ENCODE measurements at places on chromosomes 6 and 20. TPM values are rescaled to one million over a fixed set of nuclear protein-coding genes. Genes with fewer than 3 reads are reported as not detected.

Gene TRIM10
- not detected for total RNA-seq

Gene ERVFRD-1
- total RNA-seq, result not detected

Gene ETV7
- not detected for total RNA-seq

Gene SLC2A10
- 30.2 TPM for total RNA-seq

Gene UNC93A
- not detected for total RNA-seq

Gene GINS1
- total RNA-seq, result 1.4 TPM

DNA sequence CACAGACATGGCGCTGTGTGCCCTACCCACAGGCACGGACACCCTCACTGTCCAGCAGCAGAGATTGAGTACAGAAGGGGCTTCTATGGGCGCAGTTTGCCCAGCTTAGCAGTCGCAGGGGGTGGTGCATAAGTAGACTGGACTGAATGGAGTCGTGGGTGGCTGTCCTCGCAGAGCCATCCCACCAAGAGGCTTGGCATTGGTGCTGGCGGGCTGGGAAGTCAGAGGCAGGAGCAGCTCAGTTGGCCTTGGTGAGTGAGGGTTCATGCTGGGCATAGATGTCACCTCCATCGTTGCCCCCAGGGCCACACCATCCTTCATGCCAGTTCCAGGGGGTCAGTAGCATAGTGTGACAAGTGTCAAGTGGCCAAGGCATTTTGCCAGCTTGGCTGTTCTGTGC, 25.2 kb downstream of the SUMO4 start:
- no peak for DNase-seq

DNA sequence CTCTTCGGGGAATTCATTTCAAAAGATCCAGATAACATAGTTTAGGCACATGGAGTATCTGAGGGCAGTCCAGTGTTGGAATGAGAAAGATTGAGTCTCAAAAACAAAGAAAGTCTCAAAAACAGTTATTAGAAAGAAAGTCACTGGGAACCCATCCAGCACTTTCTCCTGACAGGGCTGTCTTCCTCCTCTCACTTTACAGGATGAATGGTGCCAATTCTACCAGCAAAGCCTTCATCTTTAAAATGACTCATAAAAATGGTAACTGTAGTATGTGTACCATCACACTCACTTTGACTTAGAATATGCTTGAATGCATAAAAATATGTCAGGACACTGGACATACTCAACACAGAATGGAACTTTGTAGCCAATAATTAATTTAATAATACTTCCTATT, 71.3 kb downstream of the SLC22A3 start:
- DNase-seq, result peak; percentile 28

GRCh38 chr6:7621761-7622160, 31.8 kb downstream of the SNRNP48 start:
- no peak for DNase-seq

DNA sequence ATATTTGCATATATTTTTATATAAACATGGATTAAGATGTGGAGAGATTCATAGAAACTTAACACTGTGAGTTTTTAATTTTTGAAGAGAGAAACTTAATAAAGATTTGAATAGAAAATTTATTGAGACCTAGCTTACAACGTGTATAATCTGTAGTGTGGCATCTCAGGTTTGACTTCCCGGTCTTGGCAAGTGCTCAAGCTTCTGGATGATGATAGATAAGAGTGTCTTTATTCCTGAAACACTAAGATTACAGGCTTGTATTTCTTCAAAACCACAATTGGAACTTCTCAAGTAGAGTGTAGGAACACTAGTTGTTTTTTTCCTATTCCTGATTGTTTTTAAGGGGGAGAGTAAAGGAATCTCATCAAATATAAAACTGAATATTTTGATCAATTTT, 64.6 kb upstream of the NOTCH4 start:
- no peak for DNase-seq

DNA sequence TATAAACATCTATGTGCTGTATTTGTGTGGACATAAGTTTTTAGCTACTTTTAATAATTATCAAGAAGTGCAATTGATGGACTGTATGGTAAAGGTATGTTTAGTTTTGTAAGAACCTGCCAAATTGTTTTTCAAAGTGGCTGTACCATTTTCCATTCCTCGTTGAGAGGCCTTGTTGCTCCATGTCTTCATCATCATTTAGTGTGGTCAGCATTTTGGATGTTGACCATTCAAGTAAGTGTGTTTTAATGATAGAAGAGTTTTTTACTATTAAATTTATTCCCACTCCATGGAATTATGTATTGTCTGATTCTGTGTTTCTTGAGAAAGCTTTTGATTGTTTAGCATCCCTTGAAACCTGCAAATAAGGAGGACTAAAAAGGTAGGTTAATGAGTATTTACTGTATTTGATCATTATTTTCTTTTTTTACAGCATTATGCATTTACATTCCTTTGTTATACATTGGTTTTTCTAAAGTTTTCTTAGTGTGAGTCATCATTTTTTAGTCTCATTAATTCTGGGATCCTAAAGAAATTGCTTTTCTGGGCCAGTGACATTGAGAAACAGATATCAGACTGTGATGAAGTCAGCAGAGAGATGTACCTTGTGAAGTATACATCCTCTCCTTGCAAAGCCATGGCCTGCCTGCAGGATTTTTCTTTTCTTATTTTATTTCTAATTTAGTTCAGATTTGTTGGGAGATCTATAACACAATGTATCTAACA, 312.8 kb upstream of the PTCHD4 start:
- no peak for DNase-seq

DNA sequence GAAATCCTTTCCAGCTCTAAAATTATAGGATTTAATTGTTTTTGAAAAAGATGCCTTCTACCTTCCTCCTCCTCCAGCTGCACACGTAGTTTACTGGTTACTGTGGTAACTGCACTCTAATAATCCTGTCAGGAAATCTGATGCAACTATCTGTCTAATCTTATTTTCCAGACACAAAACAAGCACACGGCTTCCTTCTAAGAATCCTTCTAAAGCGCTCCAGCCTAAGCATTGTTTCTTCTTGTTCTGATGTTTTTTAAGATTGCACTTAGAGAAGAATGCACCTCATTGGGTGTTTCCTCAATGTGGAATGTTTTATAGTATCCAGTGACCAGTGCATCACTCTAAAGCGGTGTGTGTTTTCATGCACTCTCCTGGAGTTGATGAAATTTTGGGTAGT, 63.6 kb downstream of the CARMIL1 start:
- peak; percentile 11 for DNase-seq

GRCh38 chr20:6920991-6921613, 153.6 kb downstream of the BMP2 start:
- DNase-seq, result peak; percentile 12

DNA sequence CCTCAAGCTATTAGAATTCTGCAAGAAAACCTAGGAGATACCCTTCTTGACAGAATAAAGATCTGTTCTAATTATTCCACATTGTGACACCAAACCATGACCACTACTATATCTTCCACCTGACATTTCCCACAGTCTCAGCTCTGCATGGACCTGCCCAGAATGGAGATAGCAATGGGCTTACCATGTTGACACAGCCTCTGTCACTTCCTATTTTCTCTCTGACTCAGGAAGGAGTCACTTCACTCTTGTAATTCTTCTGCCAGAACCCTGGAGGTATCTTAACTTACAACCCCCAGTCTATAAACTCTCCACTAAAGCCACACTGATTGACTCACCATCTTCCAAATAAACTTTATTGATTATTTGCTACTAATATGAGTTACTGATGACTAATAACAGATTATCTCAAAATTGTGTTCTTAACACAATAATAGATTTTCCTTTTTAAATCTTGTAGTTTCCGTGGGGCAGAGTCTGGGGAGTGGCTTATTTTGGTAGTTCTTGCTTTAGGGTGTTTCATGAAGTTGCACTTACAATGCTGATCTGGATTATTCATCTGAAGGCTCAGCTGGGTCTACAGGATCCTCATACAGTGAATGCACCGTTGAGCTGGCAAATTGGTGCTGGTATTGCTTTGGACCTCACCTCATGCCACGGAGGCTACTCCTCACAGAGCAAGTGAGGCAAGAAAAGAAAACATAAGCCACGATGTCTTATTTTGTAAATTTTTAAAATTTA, 869.9 kb downstream of the KIF16B start:
- DNase-seq, result peak; percentile 98

DNA sequence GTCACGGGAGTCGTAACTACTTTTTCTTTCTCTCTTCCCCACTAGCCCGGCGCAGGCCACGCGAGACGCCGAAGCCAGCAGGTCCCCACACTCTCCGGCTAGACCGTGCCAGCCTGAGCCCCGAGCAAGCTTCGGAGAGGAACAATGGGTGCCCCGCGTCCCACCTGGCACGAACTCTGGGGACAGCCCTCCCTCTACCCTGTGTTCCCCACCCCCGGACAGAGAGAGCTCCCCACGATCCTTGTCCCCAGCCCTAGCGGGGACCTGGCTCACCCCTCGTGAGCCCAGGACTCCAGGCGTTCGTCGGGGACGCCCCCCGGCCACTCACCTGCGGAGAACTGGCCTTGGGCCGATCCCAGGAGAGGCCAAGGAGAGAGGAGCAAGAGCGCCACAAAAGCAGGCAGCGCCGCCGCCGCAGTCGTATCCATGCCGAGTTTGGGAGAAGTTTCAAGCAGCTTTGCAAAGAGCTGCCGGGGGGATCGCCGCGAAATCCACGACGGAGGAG, 416 bp downstream of the PTPRK start:
- peak; percentile 32 for DNase-seq

DNA sequence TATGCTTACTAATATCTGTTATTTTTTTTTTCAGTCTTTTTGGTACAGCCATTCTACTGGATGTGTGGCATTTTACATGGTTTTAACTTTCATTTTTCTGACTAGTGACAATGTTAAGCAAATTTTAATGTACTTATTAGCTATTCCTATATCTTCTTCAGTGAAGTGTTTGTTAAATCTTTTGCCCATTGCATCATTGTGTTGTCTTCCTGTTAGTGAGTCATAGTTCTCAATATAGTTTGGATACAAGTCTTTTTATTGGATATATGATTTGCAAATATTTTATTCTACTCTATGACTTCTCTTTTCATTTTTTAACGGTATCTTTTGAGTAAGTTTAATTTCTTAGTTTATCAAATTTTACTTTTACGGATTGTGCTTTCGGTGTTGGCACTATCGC, 519.4 kb downstream of the CDKAL1 start:
- DNase-seq, result peak; percentile 71

Measured in bronchial epithelial cell (primary cell).